ENCODE measurements at places on chromosomes 2 and 18. TPM values are rescaled to one million over a fixed set of nuclear protein-coding genes. Genes with fewer than 3 reads are reported as not detected.
A peak's percentile ranks its signal among the peaks of the same experiment; 100 is the strongest.

The GLI2 gene
- total RNA-seq, result 11.6 TPM

The STAT4 gene
- total RNA-seq, result 0.23 TPM

GRCh38 chr18:2396162-2396505, 175.2 kb downstream of the METTL4 start:
- no peak for DNase-seq

DNA sequence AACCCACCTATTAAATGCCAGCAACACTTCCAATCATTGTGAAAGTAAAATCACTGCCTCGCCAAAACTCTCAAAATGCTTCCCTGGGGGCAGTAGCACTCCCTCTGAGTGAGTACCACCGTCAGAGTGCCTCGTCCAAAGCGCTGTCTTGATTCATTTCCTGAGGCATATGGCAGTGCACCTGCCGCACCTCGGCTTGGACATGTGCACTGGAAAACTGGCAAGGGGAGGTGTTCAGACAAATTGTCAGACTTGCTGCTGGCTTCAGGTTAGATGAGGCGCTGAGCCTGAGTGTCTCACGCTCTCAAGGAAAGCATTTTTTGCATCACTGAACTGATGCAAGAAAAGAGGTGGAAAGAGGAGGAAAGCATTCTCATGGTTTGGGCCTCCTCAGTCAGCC, 132.8 kb downstream of the ATL2 start:
- no peak for DNase-seq

GRCh38 chr2:69086466-69086865, 73.5 kb downstream of the ANTXR1 start:
- no peak for DNase-seq

- DNase-seq, result no peak
These were observed 621.8 kb downstream of the LRP1B start for GRCh38 chr2:141508806-141509595.

DNA sequence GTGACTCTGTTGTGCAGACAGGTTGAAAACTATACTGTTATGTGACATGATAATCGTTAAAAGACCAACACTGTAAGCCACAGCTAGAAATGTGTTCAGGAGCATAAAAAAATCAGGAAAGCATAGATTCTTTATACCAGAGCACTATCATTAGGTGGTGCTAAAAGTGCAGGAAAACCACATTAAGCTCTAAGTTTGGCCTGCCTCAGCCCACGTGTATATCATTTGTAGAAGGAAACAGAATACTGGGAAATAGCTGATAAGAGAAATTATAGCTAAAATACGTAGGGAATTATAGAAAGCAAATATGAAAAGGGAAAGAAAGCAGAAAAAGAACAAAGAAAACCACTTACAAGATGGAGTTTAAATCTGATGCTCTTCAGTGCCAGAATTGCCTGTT, 26.5 kb upstream of the C2orf74 start:
- peak; percentile 41 for DNase-seq

- DNase-seq, result no peak
These were observed 113.6 kb downstream of the RNF144A start for GRCh38 chr2:7030810-7031209.

All from PC-9 (cell line).